Lower lobe of right lung (tissue), 2 donors: ENCODE measurements at places on chromosomes 3 and 15. TPM values are rescaled to one million over a fixed set of nuclear protein-coding genes. Genes with fewer than 3 reads are reported as not detected.

DNA sequence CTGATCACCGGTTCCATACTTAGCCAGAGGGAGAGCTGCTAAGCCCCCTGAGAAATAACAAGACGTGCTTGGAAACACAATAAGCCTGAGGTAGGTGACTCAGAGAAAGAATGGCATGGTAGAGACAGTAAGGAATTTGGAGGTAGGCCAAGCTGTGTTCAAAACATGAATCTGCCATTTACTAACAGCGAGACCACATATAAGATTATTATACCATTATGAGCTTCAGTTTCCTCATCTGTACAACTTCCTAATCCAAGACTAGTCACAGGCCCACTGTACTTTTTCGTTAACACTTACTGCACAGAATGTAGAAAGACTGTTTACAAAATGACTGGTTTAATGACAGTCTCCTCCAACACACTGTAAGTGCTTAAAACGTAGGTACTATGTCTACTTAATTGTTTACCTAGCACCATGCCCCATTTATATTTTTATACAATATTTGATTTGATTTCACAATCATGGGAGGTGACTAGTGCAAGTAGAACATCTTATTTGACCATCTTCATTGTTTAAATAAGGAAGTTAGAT is 25.7 kb downstream of the ATOSA start:
- DNase-seq: no peak
- no peak overlapping the region for H3K4me3 ChIP-seq
- H3K36me3 ChIP-seq: peaks cover 29% of the 10 kb centered on the region

- no peaks in the 10 kb centered on the region for H3K4me1 ChIP-seq
- DNase-seq: no peak
- no peaks in the 10 kb centered on the region for H3K36me3 ChIP-seq
Measured at GRCh38 chr3:84893211-84893610, 65.6 kb upstream of the CADM2 start.

DNA sequence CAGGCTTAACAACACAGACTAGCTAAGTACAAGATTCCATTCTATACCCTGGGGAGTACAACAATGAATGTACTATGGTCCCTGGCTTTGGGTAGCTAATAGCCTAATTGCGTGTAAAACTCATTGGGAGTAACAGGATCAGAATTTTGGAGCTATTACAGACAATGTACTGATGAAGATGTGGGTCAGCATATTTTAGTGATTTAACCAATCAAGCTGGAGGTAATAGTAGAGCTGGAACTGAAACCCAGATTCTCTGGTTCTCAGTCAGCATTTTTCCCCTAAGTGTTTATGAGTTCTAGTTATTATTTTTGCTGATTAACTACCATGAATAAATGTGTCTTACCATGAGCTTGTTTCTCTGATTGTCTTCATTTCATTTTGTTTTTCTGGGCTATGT is 578.7 kb downstream of the NLGN1 start:
- no peak for DNase-seq
- H3K36me3 ChIP-seq: no peaks in the 10 kb centered on the region
- H3K27me3 ChIP-seq: no peaks in the 10 kb centered on the region
- H3K27ac ChIP-seq: no peak overlapping the region

- H3K4me3 ChIP-seq: no peak overlapping the region
- H3K27me3 ChIP-seq: no peaks in the 10 kb centered on the region
- no peaks in the 10 kb centered on the region for H3K36me3 ChIP-seq
- DNase-seq: no peak
- no peaks in the 10 kb centered on the region for H3K4me1 ChIP-seq
- no peak overlapping the region for H3K27ac ChIP-seq
Measured at GRCh38 chr3:126493739-126494138, 18.0 kb upstream of the ZXDC start.

DNA sequence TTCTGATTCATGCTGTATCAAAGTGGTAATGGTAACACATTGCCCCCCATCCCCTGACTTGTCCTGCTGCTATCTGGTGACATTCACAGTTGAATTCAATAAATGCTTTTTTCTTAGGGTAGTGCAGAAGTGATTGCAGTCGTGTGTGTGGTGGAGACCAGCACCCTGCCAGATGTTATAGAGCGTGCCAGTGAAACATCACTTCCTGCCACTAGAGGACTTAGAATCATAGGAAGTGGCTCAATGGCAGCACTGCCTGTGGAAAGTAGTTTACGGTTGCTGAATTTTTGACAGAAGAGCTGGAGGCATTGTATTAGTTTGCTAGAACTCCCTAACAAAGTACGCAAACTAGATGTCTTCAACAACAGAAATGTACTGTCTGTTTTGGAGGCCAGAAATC is 37.4 kb upstream of the P2RY12 start:
- DNase-seq: no peak
- H3K27me3 ChIP-seq: no peaks in the 10 kb centered on the region
- no peaks in the 10 kb centered on the region for H3K36me3 ChIP-seq
- no peaks in the 10 kb centered on the region for H3K4me1 ChIP-seq
- H3K4me3 ChIP-seq: no peak overlapping the region

DNA sequence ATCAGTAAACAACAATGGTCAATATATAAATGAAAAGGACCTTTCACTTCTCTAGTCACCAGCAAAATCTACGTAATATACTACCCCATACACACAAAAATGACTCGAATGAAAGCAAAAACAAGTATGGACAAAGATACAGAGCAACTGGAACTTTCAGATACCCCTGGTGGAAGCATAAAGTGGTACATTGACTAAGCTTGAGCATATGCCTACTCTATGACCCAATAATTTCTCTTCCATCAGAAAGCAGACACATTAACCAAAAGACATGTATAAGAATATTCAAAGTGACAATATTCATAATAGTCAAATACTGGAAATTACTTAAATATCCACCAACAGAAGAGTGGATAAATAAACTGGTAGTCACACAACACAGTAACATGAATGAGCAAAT is 86.0 kb downstream of the EFL1 start:
- no peaks in the 10 kb centered on the region for H3K36me3 ChIP-seq
- no peak overlapping the region for H3K4me3 ChIP-seq
- DNase-seq: no peak

GRCh38 chr3:186551387-186551786 is 7.2 kb upstream of the CRYGS start:
- no peak overlapping the region for H3K27ac ChIP-seq
- H3K27me3 ChIP-seq: no peaks in the 10 kb centered on the region
- DNase-seq: no peak
- H3K36me3 ChIP-seq: peaks cover 98% of the 10 kb centered on the region
- H3K4me1 ChIP-seq: no peaks in the 10 kb centered on the region

DNA sequence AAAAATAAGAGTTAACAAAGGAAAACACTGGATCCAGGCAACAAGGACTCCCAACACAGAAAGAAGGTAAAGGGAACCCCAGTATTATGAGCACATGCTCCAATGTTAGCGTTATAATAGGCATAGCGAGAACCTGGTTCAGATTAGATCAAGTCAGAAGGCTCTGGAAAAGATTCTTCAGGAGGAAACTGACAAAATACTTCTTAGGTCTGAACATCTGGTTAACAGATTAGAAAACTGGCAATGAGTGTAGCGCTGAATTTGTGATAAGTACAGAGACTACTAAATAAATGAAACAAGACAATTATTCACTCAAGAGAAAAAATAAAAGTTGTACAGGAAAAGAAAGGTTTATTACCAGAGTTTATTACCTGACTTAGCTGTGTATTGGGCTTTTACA is 146.1 kb downstream of the DPH6 start:
- no peaks in the 10 kb centered on the region for H3K4me1 ChIP-seq
- H3K27ac ChIP-seq: no peak overlapping the region
- no peak for DNase-seq

DNA sequence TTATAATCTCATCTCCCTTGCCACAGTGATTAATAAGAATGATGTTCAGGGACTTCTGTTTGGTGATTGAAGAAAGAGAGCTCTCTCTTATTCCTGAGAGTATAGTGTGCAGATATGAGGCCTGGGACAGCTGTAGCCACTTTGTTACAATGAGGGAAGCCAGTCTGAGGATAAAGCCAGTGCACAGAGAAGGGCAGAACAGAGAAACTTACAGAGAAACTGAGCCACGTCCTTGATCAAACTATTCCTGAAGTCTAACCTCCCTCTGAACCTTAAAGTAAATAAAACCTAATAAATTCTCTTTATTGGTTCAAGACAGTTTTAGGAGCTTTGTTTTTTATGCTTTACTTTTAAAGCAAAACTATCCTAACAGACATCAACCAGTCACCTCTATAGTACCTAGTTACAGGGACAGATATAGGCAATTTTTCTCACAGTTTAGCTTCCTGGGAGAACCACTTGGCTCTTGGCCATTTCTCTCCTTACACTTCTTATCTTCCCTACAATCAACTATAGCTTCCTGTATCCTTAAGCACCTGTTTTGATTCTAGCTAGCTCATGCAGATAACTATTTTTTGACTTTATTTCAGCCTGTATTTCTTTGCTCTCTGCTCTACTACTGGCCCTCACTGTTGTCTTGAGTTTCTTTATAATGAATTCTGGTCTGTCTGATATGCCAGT is 284.4 kb downstream of the SHQ1 start:
- DNase-seq: no peak
- H3K27ac ChIP-seq: no peak overlapping the region
- H3K27me3 ChIP-seq: no peaks in the 10 kb centered on the region

- H3K27me3 ChIP-seq: no peaks in the 10 kb centered on the region
- H3K27ac ChIP-seq: no peak overlapping the region
- no peaks in the 10 kb centered on the region for H3K36me3 ChIP-seq
- H3K4me3 ChIP-seq: no peak overlapping the region
- H3K4me1 ChIP-seq: peaks cover 88% of the 10 kb centered on the region
- DNase-seq: no peak
Measured at GRCh38 chr3:66480666-66481065, 20.2 kb downstream of the LRIG1 start.

DNA sequence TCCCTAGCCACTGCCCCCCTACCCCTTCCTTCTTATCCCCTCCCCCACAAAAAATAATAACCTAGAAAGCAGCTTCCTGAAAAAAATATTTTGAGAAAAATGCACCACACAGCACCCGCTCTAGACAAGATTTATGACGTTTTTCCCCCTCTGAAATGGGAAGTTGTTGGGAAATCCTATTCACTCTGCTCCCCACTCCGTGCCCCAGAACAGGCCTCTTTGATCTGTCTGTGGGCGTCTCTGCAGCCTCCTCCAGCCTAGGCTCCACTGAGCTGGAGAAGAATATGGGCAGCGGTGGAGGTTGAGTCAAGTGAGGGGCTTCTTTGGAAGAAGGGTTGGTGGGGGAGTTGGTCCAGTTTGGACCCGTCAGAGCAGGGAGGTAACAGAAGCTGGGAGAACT is 28.5 kb upstream of the POLG start:
- peaks cover 97% of the 10 kb centered on the region for H3K27me3 ChIP-seq
- no peaks in the 10 kb centered on the region for H3K36me3 ChIP-seq
- no peak overlapping the region for H3K4me3 ChIP-seq
- no peak overlapping the region for H3K27ac ChIP-seq

GRCh38 chr3:8650583-8651416 is 6.2 kb upstream of the SSUH2 start:
- no peaks in the 10 kb centered on the region for H3K36me3 ChIP-seq
- H3K4me1 ChIP-seq: no peaks in the 10 kb centered on the region
- H3K27me3 ChIP-seq: no peaks in the 10 kb centered on the region
- no peak overlapping the region for H3K4me3 ChIP-seq
- H3K27ac ChIP-seq: no peak overlapping the region

GRCh38 chr3:190378240-190378891 is 9.6 kb upstream of the CLDN16 start:
- no peak overlapping the region for H3K27ac ChIP-seq
- no peaks in the 10 kb centered on the region for H3K36me3 ChIP-seq
- DNase-seq: no peak
- no peaks in the 10 kb centered on the region for H3K4me1 ChIP-seq
- H3K4me3 ChIP-seq: no peak overlapping the region

DNA sequence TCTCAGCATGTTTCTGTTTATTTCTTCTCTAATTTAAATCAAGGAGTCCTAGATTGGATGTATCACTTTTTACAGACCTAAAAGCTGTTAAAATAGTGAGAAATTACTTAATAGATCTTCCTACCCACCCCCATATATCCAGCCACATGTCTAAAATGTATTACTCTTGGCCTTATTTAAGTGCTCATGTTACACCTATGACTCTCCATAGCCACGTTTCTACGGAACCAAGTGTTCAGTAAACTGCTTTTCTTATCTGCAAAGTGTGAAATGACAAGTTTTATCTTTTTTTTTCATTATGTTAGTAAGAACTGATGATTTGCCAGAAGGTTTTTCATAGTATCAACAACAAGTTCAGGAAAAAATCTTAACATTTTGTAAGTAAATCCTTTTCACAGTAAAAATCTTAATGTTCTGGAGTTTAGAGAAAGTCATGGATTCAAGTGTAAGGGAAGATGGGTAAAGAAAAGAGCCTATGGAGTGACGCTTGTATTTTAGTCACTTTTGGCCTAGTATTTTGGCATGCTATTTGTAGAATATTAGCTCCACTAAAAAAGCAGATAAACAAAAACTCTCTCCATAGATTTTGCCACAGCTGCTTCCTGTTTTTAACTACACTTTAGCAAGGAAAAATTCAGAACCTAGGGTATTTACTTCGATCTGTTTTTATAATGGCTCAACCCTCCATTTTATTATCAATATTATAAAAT is 41.2 kb upstream of the IGSF10 start:
- H3K4me3 ChIP-seq: no peak overlapping the region
- peak overlapping the region; percentile 43 for H3K27ac ChIP-seq
- DNase-seq: no peak
- H3K36me3 ChIP-seq: no peaks in the 10 kb centered on the region
- H3K27me3 ChIP-seq: no peaks in the 10 kb centered on the region

DNA sequence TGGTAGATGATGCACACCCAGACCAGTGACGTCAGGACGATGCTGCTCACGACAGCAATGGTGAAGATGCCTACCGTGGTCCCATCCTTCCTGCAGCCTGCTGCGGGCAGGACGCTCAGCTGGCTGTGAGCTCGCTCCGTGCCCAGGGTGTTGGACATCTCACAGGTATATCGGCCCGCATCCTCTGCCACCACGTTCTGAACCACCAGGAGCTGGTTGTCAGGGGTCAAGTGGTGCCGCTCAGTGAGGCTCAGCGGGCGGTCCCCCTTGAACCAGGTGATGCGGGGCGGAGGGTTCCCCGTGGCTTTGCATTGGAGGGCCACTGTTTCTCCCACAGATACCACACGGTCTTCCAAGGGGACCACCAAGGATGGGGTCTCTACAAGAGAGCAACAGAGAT is 117.8 kb downstream of the LRIG1 start:
- no peaks in the 10 kb centered on the region for H3K4me1 ChIP-seq
- H3K4me3 ChIP-seq: no peak overlapping the region
- H3K36me3 ChIP-seq: peaks cover 87% of the 10 kb centered on the region
- no peak overlapping the region for H3K27ac ChIP-seq
- H3K27me3 ChIP-seq: no peaks in the 10 kb centered on the region

- H3K4me3 ChIP-seq: no peak overlapping the region
- H3K27me3 ChIP-seq: no peaks in the 10 kb centered on the region
- H3K36me3 ChIP-seq: no peaks in the 10 kb centered on the region
- no peak for DNase-seq
- peaks cover 8% of the 10 kb centered on the region for H3K4me1 ChIP-seq
Measured at GRCh38 chr15:57323806-57324589, 52.3 kb upstream of the CGNL1 start.

GRCh38 chr3:51716805-51717204 is 9.9 kb downstream of the GRM2 start:
- no peaks in the 10 kb centered on the region for H3K27me3 ChIP-seq
- H3K36me3 ChIP-seq: no peaks in the 10 kb centered on the region
- no peak for DNase-seq
- H3K4me1 ChIP-seq: no peaks in the 10 kb centered on the region
- H3K4me3 ChIP-seq: no peak overlapping the region

GRCh38 chr3:20405744-20406143 is 219.7 kb upstream of the SGO1 start:
- no peaks in the 10 kb centered on the region for H3K27me3 ChIP-seq
- no peaks in the 10 kb centered on the region for H3K36me3 ChIP-seq
- no peak overlapping the region for H3K4me3 ChIP-seq

The ZNF445 gene
- total RNA-seq: 21.1 TPM

The SCG5 gene
- total RNA-seq: 0.65 TPM

The NUP210 gene
- total RNA-seq: 22.2 TPM

The DHX30 gene
- total RNA-seq: 54.6 TPM

The FAM174B gene
- total RNA-seq: 57.7 TPM

The CYB561D2 gene
- 21.7 TPM for total RNA-seq

The YEATS2 gene
- 29.0 TPM for total RNA-seq

The TRAT1 gene
- total RNA-seq: 1.3 TPM
